ENCODE measurements at places on chromosomes 6 and 20.

DNA sequence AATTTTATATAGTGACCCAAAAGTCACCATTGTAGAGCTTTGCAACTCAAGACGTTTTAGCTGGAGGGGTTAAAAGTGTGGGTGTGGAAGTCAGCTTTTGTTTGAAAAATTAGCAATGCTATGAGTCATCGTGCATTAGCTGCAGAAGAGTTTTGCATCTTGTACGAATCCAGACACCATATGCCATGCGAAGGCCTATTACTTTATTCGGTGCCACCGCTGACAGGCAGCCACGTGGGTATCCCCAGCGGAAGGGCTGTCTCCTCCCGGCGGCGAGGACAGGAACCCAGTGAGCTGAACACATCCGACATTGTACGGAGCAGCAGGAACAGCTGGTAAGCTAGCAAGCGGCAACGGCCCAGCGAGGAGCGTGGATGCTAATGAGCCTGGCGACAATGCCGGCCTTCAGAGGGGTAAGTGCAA, 84.4 kb downstream of the INSM1 start:
- DNase-seq = peak; percentile 70

DNA sequence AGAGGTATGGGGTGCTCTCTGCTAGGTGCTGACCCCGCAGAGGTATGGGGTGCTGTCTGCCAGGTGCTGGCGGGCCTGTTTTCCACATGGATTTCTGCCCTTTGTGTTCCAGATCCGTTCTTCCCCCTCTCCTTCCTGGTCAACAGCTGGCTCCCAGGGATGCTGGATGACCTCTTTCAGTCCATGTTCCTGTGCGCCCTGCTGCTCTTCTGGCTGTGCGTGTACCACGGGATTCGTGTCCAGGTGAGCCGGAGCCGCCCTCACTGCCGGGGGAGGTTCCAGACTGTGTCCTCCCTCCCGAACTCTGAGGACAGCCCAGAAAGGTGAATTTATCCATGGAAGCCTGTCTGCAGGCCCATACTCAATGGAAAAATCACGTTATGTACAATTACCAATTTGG, 36.3 kb downstream of the DYNLT1 start:
- DNase-seq = no peak

DNA sequence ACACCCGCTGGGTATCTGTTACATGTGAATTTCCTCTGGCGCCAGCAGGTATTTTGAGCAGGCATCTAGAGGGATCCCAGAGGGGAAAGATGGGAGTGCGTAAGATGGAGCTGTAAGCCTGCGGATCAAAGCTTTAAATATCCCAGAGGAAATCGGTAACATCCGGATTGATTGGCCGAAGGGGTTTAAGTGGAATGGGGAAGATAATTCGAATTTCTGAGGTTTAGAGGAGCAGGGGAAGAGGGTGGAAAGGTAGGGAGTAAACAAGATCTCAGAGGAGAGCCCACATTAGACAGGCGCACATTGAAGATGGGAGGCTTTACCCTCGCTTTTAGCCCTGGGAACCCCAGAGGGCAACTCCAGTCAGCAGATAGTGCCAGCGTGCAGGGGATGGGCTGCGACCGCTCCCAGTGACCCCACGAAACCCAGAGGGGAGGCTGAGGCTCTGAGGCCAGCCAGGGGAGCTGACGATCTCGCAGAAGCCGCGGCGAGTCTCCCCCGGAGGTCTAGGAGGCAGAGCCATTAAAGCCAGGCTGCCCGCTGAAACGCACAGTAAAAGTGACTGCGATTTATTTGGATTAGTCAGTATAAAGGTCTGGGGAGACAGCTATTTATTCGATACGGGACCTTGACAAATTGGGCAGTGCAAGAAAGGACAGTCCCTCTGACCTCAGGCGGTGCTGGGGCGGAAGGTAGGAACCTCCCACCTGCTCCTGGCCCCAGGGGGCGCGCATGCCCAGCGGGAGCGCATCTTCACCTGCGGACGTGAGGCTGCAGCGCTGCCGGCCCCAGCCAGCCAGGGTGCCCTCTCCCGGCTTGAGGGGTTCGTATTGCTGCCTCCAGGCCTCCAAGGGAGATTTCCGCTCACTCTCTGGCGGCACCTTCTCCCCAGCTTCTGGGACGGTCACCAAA, 34.3 kb upstream of the TCF21 start:
- DNase-seq = no peak

DNA sequence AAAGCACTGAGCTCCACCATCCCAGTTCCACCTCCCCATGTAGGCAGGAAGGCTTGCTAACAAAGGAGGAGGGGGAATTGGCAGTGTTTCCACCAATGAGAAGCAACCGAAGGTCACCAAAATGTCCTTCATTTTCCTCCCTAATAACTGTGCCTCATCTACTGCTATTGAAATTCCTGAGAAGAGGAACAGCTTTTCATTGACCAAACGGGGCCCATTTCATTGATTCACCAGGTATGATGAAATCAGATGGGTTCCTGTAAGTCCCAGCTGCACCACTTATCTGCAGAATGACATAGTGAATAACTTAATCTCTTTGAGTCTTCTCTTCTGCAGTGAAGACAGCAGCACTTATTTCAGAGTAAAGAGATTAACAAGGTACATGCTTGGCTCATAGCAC, 17.3 kb downstream of the TREM1 start:
- DNase-seq = no peak

- DNase-seq = no peak
Observed at GRCh38 chr6:51450248-51450957, 631.7 kb downstream of the TFAP2B start.

GRCh38 chr6:169656546-169657283, 45.1 kb downstream of the WDR27 start:
- no peak for DNase-seq

DNA sequence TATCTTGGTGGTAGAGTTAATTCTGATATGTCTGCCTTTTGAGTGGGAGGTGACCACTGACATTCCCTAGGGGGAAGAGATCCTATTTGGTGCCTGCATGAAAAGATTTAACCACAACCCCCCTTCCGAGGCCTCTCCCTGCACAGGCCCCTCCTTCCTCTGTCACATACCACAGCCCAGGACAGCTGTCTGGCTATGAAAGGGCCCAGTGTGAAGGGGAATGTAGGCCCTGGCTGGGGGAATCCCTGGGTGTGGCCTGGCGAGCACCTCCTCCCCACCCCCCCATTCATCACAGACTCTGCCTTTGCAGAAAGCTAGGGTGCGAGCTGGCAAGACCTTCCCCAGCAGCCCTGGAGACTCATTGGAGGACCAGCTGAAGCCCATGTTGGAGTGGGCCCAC, 27.4 kb upstream of the MAPRE1 start:
- peak; percentile 30 for DNase-seq

GRCh38 chr6:125154118-125154760, 666 bp downstream of the TPD52L1 start:
- no peak for DNase-seq

DNA sequence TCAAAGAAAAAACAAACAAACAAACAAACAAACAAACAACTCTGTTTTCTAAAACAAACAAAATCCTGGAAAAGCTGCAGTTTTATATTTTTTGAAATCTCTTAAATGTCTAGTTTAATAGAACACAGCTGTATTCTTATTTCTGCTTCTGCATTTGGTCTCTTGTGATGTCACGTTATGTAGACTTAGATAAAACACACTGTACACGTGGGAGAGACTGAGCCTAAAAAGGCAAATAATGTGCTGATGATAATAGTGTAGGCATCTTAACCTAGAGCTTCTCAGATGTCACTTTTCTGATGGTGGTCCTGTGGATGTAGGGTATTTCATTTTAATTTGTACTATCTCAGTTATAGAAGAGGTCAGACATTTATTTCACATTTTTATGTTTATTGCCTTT, 261.7 kb downstream of the UTRN start:
- no peak for DNase-seq

GRCh38 chr6:108052706-108053105, 21.8 kb downstream of the OSTM1 start:
- DNase-seq = no peak

GRCh38 chr6:134247231-134247833, 70.6 kb downstream of the SGK1 start:
- peak; percentile 65 for DNase-seq

DNA sequence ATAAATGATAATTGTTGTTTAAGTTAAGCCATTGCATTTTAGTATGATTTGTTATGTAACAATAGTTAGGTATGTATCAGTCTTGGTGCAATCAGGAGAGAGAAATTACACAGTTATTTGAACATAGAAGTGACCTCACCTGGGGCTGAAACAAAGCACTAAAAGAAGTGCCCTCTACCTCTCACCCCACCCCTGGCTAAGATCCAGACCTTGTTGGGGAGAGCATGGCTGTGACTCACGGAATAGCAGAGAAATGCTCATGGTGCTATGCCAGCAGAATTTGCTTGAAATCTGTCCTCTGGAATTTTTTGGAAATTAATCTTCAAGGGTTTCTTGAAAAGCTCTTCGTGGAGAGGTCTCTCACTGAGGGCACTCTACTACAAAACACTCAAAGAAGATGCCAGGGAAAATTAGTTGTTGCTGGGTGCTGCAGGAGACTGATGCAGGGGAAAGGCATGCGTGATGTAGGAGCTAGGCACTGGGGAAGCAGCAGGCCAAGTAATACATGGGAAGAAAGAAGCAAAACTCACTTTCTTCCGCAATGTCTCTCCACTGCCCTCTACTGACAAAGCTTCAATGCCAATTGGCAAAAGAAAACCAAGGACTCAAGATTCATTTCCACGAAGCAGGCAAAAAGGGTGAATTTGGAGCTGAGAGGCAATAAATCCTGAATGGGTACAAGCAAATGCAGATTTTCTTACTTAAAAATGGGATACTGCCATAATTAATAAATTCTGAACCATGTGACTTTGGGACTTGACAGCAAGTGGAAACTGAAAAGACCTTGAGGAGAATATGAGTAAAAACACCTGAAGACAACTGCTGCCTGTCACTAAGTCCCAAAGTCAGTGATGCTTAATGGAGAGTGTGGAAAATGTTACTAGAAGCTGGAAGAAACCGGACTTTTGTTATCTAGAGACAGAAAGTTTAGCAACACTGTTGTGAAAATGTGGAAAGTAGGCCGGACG, 136.3 kb upstream of the ZNF184 start:
- no peak for DNase-seq

DNA sequence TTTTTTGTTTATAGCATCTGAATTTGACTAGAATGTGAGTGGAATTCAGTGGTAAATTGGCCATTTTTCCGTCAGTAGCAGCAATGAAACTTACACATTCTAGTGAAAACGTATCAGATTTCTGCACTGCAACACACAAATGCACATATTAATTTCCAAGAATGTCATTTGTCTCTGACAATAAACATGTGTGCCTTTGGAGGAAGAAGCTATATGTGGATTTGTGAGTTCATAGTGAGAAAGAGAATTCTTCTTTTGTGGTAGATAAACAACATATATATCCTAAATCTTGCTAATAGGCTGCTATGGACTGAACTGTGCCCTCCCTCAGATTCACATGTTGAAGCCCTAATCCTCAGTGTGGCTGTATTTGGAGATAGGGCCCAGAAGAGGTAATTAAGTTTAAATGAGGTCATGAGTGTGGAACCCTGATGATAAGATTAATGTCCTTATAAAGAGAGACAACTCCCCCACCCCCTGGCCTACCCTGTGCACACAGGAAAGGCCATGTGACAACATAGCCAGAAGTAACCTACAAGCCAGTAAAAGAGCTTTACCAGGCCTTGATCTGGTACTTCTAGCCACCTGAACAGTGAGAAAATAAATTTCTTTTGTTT, 200.2 kb upstream of the EYA4 start:
- DNase-seq = no peak

GRCh38 chr6:90370493-90370959, 73.9 kb upstream of the BACH2 start:
- no peak for DNase-seq

- DNase-seq = no peak
Observed at GRCh38 chr20:35252037-35252461, 25.6 kb downstream of the MMP24 start.

DNA sequence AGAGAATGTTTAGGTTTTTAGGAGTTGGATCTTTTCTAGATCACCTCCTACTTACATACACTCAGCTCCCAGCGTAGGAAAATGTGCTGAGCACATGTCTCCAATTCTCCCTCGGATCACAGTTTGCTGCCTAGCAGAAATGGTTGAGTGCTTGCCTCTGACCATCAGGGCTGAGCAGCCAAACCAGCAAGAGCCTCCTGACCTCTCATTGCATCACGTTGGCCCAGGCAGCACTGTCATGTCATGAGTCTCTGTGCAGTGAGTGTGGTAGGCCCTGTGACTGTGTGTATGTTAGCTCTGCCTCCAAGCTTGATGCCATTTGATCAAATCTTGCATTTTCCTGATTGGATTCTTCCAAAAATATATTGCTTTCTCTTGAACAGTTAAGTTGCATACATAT, 112.0 kb downstream of the LRRC1 start:
- no peak for DNase-seq

GRCh38 chr6:46172176-46172575, 1.4 kb upstream of the ENPP5 start:
- DNase-seq = no peak

DNA sequence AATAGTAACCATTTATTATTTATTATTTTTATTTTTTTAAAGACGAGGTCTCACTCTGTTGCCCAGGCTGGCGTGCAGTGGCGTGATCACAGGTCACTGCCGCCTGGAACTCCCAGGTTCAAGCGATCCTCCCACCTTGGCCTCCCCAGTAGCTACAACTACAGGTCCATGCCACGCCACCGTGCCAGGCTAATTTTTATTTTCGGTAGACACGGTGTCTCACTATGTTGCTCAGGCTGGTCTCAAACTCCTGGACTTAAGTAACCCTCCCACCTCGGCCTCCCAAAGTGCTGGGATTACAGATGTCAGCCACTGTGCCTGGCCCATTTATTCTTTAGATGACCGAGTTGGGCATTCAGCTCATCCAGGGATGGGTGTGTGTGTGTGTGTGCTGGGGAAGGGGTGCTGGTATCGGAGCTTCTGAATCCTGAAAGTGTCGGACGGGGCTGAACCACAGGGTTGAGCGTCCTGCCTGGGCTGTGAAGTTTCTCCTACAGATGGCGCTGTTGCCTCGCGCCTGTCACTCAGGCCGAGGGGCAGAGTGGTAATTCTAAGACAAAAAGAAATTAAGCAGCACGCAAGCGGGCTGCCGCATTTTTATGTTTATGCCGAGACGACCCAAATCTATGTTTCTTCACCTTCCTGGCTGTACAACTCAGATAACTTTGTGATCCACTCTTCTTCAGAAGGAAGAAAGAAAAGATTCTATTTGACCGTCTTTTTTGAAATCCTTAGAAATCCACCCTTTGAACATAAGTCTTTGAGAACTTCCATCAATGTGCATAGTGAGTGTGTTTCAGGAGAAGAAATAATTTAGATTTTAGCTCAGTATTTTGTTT, 252.8 kb downstream of the CDH26 start:
- DNase-seq = peak; percentile 60

DNA sequence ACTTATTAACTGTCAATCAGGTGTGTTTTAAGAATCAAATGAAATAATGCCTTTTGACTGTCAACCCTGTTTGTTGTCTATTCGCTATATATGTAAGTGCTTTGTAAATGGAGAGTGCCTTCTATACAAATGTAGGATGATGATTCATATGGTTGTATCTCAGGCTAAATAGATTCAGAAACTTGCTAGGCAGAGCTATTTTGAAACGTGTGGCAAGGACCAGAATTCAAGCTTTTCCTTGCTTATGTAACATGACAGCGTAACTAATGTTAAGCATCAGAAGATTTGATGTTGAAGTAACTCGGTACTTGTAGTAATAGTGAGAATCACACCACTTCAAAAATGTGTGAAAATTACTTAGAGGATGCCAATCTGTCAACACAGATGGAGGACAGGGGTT, 3.4 kb downstream of the OGFRL1 start:
- DNase-seq = no peak

Data from stimulated activated CD4-positive, alpha-beta T cell treated with anti-CD3 and anti-CD28 coated beads, Interleukin-2, amount 100 ng/mL, for 24 hours (primary cell).